ENCODE measurements at places on chromosomes 3 and 15. TPM values are rescaled to one million over a fixed set of nuclear protein-coding genes. Genes with fewer than 3 reads are reported as not detected.

DNA sequence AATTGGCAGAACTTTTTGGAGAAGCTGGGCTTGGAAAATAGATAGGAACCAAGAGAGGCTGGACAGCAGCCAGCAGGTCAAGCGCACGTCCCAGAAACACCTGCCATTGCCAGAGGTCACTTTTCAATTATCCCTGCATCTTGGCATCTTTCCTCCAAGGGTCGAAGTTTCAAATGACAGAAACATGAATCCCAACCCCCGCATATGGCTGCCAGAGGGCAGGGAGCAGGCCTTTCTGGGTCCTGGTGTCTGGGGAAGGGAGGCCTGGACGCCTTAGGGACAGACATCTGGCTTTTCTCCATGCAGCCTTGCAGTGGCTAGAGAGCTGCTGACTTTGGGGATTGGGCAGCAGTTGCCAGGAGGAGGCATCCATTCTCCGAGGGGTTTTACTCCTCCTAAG lies 164.5 kb upstream of the TPM1 start:
- DNase-seq, result no peak

- DNase-seq, result no peak
These were observed 74.7 kb upstream of the THBS1 start for GRCh38 chr15:39506146-39506545.

The SNTN gene
- not detected for polyA plus RNA-seq

DNA sequence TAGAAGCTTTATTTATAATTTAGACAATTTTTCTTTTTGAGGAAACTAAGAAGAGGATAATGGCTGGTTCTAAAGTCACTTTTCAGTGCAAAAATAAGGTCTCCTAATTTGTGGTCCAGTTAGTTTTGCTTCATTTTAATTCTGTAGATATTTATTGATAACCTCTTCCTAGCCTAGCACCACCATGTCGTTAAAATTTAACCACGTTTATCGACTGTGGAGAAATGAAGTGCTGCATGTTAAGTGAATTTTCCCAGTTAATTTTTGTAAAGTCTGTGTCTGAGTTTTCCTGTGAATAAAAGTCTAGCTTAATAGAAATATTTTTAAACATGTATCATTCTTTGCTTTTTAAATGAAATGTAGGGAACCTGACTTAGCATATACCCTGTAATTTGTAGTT lies 16.7 kb downstream of the LRRC28 start:
- DNase-seq, result no peak

The ZBED2 gene
- not detected for polyA plus RNA-seq

The SERINC4 gene
- polyA plus RNA-seq, result 0.47 TPM

DNA sequence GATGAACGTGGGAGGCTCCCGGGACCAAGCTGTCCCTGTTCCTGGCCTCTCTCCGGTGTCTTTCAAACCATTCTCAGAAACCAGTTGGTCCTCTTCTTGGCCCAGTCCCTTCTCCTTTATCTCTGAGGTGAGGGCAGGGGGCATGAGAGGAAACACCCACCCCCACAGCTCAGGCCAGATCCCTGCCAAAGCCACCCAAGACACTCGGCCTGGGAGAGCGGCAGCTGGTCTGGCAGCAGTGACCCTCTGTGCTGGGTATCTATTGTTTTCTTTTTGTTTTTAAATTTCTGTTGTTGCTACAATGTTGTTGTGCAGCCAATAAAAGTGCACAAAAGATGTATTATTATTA lies 27.3 kb downstream of the ACSBG1 start:
- no peak for DNase-seq

DNA sequence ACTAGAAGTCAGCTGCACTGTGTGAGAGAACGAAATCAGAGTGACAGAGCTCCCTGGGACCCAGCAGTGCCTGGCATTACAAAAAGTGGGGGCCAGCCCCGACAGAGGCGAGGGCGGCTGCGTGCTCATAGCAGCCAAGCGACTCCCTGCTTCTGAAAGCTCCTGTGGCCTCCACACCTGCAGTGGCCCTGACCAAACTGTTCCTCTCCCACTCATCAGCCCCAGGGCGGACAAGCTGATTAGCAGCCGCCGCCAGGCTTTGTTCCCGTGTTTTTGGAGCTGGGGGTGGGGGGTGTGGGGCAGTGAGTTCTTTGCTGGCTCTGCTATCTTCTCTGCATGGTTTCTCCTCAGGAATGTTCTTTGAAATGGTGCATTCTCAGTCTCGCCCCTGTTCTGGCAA lies 58.1 kb downstream of the DGKG start:
- DNase-seq, result no peak

- no peak for DNase-seq
These were observed 29.1 kb upstream of the SLC30A4 start for GRCh38 chr15:45551676-45552075.

GRCh38 chr15:41523097-41523496 lies 9.5 kb upstream of the LTK start:
- DNase-seq, result no peak

GRCh38 chr3:156728267-156728985 lies 54.0 kb downstream of the TIPARP start:
- DNase-seq, result no peak

The THPO gene
- polyA plus RNA-seq, result 0.40 TPM

DNA sequence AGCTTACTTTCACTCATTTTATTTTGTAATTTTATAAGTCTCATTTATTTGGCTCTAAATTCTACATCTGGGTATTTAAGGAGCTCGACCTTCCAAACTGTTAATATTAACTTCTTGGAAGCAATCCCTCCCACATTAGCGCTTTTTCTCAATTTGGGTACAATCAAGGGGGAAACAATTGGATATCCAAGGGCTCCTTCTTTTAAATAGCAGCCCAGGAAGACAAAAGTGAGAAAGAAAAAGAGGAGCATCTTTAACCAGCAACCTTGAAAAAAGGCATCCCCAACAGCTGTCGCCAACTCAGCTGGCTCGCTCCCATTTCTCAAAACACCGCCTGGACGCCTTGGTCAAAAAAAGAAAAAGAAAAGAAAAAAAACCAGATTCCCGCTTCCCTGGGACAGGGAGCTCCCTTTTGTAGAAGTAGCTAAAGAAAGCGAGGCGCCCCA lies 873 bp downstream of the C3orf70 start:
- no peak for DNase-seq
